Activated CD4-positive, alpha-beta T cell treated with anti-CD3 and anti-CD28 coated beads, Interleukin-2, amount 50 U/mL, for 24 hours (primary cell): ENCODE measurements at places on chromosomes 5 and 9.

DNA sequence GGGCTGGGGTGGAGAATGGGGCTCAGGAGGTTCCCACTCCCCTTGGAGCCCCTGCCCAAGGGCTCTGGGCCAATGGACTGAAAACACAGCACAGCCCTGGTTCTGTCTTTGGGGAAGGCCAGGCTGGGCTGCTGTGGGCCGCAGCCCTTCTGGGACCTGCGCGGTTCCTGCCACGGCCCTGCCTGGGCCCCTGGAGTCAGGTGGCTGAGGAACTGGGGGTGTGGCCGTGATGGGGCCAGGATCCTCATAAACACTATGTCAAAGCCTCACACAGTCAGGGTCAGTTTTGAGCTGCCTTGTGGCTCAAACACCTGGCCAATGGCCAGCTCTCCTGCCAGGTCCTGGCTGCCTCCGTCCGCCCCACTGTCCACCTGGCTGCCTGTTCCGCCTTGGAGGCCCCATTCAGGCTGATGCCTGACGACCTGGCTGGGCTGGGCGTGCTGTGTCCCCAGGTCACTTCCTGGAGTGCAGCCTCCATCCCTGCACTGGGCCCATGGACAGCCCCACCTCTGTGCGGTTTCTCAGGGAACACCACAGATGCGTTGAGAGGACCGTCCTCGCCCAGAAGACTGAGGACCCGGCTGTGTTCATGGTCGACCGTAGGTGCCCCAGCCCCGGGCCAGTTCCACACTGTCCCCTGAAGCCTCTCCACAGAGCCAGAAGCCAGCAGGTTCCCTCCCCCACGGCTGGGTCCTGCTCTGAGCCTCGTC is 27.5 kb downstream of the PAEP start:
- DNase-seq, result no peak

GRCh38 chr5:17228821-17229291 is 11.4 kb downstream of the BASP1 start:
- no peak for DNase-seq

DNA sequence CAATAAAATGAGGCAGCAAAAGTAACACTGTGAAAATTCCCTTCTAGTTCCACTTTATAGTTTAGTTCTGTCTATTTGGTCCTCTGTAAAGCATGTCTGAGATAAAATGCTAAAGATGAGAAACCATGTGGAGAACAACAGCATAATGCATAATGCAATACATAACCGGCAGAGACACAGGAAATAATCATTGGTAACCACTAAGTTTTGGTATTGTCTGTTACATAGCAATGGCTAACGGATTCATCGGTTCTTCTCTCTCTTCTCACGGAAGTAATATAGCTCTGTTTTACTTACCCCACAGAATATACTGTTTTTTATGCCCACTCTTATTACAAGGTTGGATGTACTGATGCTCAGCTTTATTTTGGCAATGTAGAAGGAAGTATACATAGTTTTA is 158.9 kb downstream of the FAM174A start:
- no peak for DNase-seq

DNA sequence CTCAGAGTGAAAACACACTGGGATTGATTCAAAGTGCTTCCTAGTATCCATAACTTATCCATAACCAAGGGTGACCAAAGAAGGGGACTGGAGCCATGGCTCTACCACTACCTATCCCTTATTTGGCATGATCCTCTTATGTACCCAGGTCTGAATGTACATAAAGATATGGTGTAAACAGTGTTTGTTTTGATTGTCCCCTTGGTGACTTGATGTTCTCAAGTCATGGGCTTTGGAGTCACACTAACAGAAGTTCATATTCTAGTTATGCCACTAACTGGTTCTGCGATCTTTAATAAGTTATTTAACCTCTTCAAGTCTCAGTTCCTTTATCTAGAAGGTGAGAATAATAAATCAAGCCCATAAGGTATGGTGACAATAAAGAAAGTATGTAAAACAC is 283.4 kb upstream of the PTGER4 start:
- no peak for DNase-seq

DNA sequence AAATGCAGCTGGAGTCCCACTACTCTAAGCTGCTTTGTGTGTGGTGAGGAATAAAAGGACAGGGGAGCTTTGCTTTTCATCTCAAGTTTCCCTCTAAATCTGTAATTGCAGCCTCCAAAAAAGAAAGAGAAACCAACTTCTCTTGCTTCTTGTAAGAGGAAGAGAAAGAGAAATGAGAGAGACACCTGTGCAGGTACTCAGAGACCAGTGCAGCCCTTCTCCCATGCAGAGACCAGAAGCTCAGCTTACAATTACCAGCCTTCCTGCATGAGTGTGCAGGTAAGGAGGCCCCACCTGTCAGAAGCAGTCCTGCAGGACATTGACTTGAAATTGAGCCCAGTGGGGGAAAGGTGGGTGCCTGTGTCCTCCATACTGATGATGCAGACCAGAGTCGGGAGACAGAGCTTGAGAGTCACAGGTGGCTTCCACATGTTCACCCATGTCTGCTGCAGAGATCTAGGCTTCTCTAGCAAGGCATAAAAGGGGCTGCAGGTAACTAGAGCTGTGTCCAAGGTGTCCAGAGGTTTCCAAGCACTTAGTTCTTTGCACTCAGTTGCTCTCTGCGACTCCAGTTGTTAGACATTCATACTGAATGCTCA is 15.3 kb upstream of the MED10 start:
- DNase-seq, result no peak

DNA sequence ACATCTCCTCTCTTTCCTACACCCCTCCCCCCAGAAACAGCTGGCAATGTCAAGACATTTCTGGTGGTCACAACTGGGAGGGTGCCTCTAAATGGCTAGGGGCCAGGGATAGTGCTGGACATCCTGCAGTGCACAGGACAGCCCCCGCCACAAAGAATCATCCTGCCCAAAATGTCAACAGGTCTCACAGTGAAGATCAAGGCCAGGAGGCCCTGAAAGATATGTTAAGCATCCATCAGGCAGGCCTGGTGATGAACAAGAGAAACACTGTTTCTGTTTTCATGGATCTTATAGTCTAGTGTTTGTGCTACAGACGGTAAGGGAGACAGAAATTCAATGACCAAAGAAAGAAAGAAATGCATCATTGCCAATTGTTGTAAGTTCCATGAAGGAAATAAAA is 45.9 kb downstream of the WWC1 start:
- no peak for DNase-seq

DNA sequence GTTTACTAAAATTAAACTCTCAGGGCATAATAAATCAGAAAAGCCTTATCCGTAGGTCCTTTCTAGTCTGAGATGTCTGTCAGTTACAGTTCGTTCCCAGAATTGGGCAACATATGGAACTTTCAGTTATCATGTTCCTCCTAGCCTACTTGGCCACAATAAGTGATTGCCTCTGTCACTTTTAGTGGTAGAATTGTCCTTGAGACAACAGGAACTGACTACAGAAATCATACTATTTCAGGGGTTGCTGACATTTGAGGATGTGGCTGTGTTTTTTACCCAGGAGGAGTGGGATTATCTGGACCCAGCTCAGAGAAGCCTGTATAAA is 956 bp downstream of the ZNF189 start:
- DNase-seq, result no peak

DNA sequence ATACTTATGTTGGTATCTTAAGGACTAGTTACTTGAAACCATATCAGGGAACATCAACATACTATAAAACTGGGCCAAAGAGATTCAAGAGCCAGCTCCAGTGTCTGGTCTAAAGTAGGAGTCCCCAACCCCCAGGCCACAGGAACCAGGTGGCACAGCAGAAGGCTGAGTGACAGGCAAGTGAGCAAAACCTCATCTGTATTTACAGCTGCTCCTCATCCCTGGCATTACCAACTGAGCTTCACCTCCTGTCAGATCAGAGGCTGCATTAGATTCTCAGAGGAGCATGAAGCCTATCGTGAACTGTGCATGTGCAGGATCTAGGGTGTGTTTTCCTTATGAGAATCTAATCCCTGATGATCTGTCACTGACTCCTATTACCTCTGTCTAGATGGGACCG is 581.6 kb upstream of the CDH9 start:
- no peak for DNase-seq

GRCh38 chr9:107390778-107391177 is 98.8 kb downstream of the KLF4 start:
- DNase-seq, result no peak

GRCh38 chr5:10679336-10679988 is 81.6 kb downstream of the DAP start:
- DNase-seq, result no peak

GRCh38 chr5:176662371-176663333 is 15.4 kb downstream of the TSPAN17 start:
- DNase-seq, result no peak

- no peak for DNase-seq
Observed at GRCh38 chr9:36401897-36402480, 1.9 kb upstream of the RNF38 start.

- no peak for DNase-seq
Observed at GRCh38 chr5:178419196-178419595, 171.0 kb downstream of the COL23A1 start.

- no peak for DNase-seq
Observed at GRCh38 chr9:134492281-134492691, 149.3 kb upstream of the COL5A1 start.

DNA sequence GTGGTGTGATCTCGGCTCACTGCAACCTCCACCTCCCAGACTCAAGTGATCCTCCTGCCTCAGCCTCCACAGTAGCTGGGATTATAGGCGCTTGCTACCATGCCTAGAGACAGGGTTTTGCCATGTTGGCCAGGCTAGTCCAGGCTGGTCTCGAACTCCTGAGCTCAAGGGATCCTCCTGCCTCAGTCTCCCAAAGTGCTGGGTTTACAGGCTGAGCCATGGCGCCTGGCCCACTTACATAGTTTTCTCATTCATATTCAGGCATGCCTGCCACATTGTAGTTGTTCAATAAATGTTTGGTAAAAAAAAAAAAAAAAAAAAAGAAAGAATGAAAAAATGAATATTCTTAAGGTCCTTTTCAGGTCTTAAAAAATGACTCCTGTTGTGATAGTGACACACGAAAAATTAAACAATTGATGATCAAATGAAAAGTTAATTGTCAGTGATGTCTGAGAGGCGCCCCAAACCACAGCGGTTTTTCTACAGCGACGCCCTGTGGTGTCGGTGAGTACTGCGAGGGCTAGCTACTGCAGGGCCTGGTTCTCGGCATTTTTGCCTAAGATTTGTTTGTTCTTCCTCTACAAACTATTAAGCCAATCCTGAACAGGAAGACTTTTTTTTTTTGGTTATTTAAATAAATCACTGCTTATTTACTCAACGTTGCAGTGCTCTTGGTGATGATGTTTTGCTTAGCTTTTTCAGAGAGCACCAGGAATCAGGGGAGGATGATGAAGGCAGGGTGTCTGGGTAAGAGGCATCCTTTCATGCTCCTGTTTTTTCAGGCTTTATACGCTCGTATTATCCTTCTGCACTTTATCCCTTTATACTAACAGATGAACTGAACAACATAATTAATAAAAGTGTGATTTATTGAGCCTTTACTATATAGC is 67.0 kb upstream of the DPYSL3 start:
- no peak for DNase-seq

DNA sequence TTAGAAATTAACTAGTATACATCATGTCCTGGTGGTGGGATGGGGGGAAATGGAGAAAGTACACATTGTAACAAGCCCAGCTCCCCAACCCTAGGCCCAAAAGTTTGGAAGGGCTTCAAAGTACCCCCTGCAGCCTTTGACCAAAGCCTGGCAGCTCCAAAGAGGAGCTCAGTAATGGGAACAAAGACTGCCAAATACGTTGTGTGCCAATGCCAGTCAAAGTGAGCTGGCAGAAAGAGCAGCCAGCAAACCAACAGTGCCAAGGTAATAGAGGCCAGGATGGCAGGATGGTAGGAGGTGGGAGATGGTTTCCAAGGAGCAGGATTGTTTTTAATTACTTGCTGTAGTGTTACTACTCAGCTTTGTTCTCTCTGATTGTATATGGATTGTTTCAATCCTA is 248.3 kb downstream of the COX7C start:
- DNase-seq, result no peak

- no peak for DNase-seq
Observed at GRCh38 chr5:143760131-143760505, 51.8 kb upstream of the HMHB1 start.

DNA sequence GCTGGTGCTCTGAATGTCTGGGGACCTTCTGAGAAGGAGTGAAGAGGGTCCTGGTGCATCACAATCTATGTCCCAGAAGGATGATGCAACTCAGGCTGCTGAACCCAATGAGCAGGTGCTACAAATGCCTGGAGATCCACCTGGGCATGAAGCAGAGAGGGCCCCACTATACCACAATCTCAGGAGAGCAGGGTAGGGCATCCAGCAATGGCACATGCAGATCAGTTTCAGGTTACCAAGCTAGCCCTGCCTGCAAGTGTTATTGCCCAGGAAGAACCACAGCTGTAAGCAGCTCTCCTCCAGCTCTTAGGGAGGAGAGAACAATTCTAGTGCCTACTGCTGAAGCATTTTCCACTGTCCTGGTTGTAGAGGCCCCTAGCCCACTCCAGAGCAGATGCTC is 389.2 kb upstream of the TNC start:
- DNase-seq, result no peak

DNA sequence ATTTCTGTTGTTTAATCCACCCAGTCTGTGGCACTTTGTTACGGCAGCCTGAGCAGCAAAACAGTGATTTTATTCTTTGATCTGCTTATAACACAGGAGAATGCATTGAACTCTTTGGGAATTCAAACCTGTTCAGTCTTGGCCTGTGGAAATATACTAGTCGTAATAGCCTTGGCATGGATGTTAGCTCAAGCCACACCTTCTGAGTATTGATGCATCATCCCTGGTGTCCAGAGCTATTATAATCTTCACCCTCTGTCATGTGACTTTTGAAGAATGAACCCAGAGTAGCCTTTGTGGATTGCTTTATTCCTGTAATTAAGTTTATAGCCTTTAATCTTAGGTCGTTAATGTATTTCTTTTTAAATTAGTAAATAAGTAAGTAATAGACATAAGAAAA is 50.8 kb upstream of the TEX48 start:
- DNase-seq, result no peak

GRCh38 chr5:74167206-74167929 is 473.2 kb downstream of the ENC1 start:
- DNase-seq, result no peak

DNA sequence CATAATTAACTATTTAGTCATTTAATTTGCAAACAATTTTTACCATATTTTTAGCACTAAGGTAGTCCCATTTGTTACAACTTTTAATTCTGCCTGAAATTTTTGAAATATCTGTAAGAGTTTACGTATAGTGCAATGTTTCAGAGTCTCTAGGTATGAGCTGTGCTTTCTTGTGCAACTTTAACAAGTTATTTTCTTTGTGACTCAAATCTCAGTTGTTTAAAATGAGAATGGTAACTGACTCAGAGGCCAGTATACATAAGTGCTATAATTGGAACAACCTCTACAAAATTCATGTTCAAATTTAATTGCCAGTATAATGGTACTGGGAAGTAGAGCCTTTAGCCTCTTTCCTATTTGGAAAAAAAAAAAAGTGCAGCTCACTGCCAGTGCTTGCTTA is 14.2 kb upstream of the ZNF883 start:
- DNase-seq, result no peak

- DNase-seq, result no peak
Observed at GRCh38 chr9:93891050-93891449, 64.1 kb downstream of the BARX1 start.
